ENCODE measurements at places on chromosomes 7 and 10. TPM values are rescaled to one million over a fixed set of nuclear protein-coding genes. Genes with fewer than 3 reads are reported as not detected.

GRCh38 chr7:108452707-108453106, 3.5 kb downstream of the NRCAM start:
- no peak for DNase-seq

DNA sequence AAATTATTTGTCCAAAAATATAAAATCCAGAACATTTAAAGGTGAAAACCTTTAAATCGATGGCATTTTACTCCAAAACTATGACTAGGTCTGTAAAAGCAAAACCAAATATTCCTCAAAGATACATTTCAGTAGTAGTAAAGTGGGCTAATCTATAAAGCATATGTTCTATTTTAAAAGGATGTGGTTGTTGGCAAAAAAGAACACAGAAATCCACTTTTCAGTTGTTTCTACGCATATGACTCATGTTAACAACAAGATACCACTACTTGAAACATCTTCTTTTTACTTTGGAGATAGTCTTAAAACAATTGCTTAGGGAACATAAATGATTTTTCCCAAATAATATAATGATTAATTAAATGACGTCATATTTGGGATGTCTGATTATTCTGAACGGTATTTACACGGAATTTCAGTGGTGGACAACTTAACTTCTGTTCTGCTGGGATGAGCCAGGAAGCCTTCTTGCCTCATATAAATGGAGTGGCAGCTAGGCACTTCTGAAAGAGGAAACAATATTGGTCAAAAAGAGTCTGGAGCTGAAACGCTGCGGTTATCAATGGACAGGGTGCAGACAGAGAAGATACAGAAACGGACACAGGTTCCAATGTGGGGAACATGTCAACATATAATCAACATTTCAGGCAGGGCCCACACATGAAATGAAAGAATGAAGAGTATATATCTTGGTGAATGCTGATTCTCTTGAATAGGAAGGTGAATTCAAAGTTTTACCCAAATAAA, 78.5 kb downstream of the ETV1 start:
- no peak for DNase-seq

DNA sequence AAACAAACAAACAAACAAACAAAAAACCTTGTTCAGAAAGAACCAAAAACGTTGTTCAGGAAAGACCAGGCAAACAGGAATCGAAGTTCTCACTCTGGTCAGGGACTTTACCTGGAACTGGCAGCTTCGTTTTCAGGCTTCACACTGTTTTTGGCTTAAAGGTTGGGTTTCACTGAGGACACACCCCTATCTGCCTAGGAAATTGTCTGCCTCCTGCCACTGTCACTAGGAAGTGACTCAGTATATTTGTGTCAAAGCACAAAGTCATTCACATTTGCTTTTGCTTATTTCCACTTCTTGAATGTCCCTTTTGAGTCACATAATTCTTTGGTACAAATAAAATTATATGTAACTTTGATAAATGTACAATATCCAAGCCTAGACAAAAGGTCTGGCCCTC, 37.9 kb downstream of the PNLIPRP3 start:
- no peak for DNase-seq

- no peak for DNase-seq
These were observed 1.1 kb upstream of the MOGAT3 start for GRCh38 chr7:101201695-101202602.

The CUTC gene
- 17.6 TPM for total RNA-seq

DNA sequence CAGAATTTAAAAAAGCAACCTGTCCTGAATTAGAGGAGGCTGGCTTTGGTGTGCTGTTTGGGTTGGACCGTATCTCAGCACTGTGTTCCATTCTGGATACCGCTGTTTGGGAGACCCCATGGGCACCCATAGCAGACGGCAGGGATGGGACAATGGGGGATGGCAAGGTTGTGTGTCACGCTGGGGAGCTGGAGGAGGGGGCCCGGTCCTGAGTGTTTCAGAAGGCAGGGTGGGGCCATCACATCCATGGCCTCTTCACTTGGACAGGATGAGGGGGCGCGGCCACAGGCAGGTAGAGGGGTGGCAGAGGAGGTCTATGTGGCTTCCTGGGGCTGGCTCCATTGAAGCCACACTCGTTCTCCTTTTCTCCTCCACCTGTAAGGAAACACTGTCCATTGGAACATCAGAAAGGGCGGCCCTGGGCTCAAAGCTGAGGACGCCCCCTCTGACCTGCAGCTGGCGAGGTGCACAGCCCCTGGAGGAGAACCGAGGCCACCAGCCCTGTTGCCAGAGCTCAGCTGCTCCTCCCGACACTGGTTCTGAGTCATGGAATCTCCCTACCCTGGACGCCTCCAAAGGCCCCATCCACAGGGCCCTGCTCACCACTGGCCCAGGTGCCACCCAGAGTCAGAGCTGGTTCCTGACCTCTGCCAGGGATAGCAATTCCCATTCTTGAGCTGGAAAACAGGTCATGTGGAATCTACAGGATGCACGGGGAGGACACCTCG, 587.3 kb downstream of the DNAJB6 start:
- no peak for DNase-seq

- no peak for DNase-seq
These were observed 16.8 kb upstream of the ZNF467 start for GRCh38 chr7:149790146-149790548.

DNA sequence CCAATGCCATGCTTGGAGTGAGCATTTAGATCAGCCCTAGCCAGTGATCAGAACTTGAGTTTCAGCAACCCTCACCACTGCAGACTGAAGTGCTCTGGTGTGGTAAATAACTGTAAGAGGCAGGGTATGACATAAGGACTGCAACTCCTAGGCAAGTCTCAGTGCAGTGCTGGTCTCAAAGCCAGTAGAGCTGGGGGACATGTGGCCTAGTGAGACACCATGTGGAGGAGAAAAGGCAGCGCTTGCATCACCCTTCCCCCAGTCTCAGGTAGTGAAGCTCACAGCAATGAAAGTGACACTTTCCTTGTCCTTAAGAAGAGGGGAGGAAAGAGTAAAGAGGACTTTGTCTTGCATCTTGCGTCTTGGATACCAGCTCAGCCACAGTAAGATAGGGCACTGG, 386.8 kb upstream of the POT1 start:
- DNase-seq: no peak

All from T-helper 17 cell (primary cell).